ENCODE measurements at places on chromosomes 2 and 18.

DNA sequence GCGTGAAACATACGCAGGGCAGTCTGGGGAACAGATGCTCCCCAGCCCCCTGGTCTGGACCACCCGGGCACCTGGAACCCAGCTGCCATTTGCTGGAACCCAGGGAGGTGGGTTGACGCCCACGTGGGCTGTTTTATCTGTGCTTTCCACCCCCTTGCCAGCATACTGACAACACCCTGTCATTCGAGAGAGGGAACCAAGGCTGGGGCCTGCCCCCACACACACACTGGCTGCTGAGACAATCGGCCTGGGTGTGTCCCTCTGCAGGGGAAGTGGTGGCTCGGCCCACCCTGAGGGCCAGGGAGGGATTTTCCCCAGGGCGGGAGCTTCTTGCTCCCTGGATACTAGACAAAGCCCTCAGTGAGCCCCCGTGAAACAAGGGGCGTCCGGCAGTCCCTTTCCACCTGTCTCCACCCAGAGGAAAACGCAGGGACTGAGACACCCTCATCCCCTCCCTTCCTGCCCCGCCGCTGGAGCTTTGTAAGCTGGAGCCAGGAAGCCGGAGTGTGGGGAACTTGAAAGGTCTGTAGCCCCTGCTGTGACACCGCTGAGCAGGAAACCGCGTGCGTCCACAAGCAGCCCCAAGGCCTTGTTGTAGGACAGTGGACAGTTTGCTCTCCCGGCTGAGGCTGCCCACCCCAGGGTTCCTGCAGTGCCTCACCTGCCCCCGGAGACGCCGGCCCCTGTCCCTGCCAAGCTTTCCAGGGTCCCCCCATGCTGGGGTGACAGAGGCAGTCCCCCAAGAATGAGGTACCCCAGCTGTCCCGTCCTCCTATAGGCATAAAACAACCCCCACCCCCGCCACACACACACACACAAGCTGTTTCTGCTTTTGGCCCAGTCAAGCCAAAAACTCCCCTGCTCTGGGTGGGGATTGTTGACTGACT, 14.1 kb upstream of the KLF11 start:
- DNase-seq: no peak

- DNase-seq: no peak
These were observed 107.9 kb downstream of the KLHL29 start for GRCh38 chr2:23492921-23493320.

DNA sequence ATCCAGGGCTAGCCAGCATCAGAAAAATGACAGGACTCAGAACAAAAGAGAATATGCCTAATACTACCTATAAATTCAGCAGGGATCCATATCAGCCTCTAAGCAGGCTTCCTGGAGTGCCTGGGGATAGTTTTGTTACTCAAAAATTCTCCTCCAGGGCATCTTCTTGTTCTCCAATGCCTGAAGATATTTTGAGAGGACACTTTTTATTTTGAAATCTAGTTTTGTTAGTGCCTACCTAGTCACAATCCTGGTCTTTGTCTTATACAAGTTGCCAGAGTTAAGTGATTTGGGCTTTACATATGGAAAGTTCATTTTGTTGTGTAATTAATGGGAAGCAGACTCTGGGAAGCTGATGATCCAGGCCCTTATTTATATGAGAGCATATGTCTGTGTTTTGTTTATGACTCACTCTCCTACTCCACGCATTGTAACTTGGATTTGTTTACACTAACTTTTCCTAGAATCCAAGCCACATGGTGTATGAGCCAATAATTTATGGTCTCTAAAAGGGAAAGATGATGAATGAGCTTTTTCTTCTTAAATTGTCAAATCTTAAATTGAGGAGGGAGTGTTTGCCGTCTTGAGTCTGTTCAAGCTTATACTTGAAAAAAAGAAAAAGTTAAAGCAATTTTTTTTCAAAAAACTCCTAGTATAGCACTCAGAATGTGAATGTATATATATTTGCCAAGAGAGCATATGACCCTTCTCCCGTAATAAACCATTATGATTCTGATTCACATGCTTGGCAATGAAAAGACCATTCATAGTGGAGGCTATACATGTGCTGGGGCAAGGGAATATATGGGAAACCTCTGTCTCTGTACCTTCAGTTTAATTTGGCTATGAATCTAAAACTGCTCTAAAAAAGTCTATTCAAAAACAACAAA, 370.3 kb downstream of the SETBP1 start:
- no peak for DNase-seq

DNA sequence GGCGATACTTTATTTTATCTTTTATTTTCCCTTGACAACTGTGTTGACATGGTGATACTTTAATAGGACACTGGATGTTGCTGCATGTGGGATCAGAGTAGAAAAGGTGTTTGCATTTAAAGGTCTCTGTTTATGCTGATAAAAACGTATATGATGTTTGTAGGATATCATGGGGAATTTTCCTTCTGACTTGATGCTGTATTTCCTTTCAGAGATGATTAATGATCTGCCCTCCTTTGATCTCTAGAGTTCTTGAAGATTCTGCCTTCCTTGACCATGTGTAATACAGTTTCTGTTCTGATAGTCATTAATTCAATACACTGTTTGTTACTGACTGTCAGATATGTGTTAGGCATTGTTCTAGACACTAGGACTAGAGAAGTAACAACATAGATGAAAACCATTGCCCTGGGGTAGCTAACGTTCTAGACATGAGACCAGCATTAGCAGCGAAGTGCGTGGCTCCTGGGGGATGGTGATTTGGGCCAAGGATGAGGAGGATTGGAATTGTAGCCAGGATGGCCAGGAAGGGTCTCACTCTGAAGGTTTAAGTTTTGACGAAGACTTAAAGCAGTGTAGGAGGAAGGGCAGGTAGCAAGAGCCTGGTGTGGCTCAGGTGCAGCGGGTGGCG, 2.8 kb downstream of the ATG4B start:
- DNase-seq: no peak

GRCh38 chr2:189249171-189249570, 69.6 kb upstream of the COL5A2 start:
- no peak for DNase-seq

DNA sequence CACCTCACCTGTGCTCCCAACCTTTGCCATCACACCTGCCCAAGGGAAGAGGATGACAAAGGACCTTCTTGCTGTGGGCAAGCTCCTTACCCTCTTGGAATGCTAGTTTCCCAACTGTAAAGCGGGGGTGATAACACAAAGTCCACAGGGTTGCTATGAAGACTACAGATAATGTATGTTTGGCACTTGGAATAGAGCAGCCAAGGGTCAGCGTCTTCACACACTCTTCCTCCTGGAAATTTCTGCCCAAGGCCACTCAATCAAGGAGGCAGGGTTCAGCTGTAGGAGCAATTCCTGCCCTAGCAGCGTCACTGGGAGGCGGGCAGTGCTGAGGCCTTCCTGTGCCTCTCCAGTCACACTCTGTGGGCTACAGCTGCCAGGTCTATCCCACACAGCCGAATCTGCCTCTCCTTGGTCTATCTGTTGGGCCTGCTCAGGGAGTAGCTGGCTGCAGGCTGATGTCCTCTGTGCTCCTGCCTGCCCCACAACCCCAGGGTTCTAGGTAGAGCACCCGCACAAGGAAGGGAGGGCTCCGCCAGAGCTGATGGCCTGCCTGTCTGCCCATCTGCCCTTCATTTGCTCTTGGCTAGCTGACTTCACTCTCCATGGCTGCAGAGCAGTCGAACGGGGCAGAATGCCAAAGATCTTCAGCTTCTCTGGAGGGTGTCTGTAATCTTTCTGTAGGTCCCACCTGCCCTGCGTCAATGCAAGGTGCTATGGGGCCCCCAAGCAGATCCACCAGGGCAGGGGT, 91.9 kb downstream of the MRO start:
- no peak for DNase-seq

GRCh38 chr2:56474412-56475158, 290.8 kb downstream of the CCDC85A start:
- DNase-seq: no peak

DNA sequence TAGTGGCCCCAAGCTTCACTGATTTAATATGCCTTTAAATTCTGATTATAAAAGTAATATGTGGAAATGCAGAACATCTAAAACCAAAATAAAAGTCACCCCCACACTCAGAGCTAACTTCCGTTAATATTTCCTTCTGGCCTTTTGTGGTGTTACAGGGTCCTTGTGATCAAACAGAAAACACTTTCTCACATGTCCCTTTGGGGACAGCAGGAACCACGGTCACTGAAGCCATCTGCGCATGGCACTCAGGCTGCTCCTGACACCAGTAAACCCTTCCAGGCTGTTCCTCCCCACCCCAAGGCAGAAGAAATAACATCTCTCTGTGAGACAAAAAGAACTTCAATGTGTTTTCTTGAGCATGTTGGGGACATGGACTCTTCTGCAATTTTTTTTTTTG, 25.1 kb upstream of the GPR17 start:
- no peak for DNase-seq

DNA sequence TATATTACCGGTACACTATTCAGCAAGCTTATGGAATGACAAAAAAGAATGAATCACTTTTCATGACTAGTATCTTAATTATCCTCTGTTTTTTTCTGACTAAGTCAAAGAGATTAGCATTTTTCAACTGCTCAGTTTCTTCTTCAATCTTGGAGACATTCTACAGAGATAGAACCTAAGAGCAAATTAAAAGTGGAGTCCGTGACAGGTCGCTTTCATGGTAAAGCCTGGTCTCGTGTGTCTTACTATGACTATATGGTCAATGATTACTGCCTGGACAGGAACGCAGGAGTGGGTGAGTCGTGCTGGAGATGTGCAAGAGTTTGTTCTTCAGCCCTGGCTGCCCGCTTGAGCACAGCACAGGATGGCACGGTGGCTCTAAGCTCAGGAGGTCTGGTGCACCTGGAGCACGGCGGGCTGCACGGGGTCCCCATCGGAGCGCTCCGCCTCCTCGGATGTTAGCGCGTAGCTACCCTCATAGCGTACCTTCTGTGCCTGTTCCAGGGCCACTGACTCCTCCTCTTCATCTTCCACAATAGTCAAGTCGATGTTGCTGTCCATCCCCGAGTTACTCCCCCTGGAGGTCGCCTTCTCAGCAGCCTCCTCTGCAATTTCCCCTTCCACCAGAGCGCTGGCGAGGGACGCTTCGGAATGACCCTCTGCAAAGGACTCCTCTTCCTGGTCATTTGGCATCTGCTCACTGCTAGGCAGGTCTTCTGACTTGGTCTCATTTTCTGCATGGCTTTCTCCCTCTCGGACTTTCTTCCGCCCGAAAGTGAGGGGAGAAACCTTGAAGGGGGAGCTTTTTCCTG, 11.1 kb downstream of the CAVIN2 start:
- DNase-seq: no peak

DNA sequence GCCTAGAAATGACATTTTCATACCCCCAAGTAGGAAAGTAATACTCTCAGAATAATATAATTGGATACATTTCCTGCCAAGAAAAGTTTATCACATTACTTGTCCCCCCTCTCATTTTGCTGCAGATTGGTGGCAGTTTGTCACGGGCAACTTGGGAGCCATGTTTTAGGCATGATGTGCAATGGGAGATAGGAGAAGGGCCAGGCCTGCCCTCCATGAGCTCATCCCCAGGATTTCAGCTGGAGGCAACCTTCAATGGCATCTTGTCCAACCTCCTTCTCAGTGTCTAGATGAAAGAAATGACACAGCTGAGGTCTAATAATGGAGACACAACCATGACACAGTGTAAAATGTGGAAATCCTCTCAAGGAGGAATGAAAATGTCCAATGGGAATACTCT, 11.4 kb upstream of the RAB31 start:
- no peak for DNase-seq
